ENCODE measurements at places on chromosomes 11 and 22.

DNA sequence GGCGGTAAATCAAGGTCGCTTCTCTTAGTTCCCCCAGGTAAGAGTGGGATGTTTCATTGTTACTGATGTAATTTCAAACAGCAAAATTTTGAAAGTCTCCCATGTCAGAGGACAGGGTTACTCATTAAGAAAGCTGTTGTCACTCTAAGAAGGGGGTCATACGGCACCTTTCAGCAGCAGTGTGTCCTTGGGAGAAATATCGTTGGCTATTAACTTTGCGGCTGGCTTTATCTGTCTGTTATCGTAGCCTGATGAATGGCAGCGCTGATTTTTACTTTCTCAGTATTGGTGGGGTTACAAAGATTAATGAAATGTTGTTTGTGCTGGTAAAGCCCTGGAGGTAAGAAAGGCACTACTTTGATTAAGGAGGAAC lies 27.5 kb upstream of the FBXO3 start:
- no peak for DNase-seq

DNA sequence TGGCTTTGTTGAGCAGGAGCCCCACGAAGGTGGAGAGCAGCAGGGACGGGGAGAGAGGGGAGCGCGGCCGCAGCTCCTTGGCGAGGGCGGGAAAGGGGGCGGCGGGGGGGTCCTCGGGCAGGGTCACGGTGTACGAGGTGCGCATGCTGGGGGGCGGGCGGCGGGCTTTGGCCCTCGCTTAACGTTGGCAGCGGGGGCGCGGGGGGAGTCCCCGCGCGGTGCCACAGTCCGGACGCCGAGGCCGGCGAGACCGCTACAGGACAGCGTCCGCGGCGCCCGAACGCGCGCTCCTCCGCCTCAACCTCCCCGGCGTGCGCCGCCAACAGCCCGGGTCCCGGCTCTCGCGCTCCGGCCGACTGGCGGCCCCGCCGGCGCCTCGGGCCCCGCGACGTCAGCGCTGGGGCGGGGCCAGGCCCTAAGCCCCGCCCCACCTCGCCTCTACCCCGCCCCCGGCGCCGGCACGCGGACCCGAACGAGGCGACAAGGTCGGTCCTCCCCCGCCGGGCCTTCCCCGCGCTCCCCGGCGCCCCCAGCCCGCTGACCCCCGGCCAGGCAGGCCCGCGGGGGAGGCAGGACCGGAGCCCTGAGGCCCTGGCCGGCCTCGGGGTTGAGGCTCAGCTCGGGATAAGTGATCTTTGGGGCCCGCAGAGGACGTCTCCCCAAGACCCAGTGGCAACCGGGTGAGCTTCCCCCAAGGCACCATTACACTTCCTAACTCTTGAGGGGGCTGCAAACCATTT lies 17.5 kb downstream of the USP2 start:
- DNase-seq = peak; percentile 63

GRCh38 chr11:121236115-121237001 lies 56.2 kb upstream of the SC5D start:
- DNase-seq = peak; percentile 45

DNA sequence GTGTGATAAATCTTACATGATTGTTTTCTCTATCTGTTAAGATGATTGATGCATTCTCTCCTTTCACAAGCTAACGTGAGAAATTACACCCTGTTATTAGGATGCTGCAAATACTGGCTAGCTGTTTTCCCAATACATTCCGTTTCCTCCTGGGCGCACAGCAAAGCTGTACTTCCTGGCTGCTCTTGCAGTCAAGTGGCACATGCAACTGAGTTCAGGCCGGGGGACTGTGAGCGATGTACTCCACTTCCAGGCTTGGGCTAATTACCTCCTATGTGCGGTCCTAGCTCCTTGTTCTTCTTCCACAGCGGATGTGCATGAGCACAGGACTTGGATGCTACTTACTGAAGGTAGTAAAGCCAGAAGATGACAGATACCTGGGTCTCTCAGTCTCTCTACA lies 234.9 kb upstream of the SESN3 start:
- DNase-seq = no peak

DNA sequence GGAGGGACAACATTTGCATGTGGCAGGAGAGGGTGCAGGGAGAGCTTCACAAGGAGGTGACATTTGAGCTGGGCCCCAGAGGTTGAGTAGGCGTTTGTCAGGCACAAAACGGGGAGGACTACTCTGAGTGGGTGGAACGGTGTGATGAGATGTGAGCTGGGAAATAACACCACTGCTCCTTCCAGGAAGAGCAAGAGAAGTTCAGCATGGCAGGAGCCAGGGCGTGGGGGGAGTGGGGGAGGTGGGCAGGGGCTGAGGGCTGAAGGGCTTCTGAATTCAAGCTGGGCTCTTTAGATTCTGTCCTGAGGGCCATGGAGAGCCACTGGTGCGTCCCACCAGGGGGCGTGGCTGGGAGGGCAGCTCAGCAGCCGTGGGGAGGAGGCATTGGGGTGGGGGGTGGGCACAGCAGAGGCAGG lies 54.2 kb downstream of the OTOG start:
- no peak for DNase-seq

DNA sequence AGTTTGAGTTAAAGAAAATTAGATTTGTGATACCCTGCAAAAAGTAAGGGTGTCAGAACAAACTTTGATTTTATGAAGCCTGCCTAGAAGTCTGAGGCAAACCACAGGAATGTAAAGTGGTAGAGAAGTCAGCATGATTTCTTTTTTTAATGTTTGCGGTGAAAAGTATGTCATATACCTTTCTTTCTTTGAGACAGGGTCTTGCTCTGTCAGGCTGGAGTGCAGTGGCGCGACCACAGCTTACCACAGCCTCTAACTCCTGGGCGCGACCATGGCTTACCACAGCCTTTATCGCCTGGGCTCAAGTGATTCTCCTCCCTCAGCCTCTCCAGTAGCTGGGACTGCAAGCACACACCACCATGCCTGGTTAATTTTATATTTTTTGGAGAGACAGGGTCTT lies 4.7 kb downstream of the API5 start:
- peak; percentile 59 for DNase-seq
